ENCODE measurements at places on chromosomes 3 and 15.

GRCh38 chr15:41936649-41937567 is 35.4 kb downstream of the EHD4 start:
- H3K4me3 ChIP-seq, result peak overlapping the region; percentile 69
- H3K27me3 ChIP-seq, result no peaks in the 10 kb centered on the region
- DNase-seq, result no peak
- H3K4me1 ChIP-seq, result peaks cover 35% of the 10 kb centered on the region
- peak overlapping the region; percentile 77 for H3K27ac ChIP-seq
- H3K36me3 ChIP-seq, result peaks cover 10% of the 10 kb centered on the region

- no peaks in the 10 kb centered on the region for H3K36me3 ChIP-seq
- DNase-seq, result no peak
- peaks cover 32% of the 10 kb centered on the region for H3K27me3 ChIP-seq
- H3K4me1 ChIP-seq, result peaks cover 18% of the 10 kb centered on the region
Observed at GRCh38 chr15:25740383-25741255, 122.5 kb downstream of the ATP10A start.

DNA sequence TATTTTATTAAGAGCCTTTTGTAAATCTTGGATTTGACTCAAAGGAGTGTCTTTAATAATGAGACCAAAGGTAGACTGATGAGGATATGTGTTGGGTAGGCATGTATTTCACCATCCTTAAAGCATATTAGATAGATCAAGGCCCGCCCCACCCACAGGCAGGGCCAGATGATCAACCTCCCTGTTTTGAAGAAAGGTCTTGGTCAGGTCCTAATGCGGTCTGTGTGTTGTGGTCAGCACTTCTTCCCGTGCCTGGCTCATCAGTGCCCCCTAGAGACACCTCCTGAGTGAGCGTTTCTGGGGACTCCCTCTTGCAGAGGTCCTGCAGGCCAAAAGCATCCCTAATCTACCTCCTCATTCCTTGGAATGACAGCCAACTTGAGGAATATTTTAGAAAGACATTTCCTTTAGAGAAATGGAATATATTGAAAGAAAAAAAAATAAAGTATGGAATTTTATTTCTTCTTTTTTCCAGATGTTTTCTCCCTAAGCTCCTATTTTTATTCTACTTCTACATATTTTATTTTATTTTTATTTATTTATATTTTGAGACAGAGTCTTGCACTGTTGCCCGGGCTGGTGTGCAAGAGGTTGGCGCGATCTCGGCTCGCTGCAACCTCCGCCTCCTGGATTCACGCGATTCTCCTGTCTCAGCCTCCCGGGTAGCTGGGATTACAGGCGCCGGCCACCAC is 6.0 kb downstream of the TM4SF4 start:
- H3K27me3 ChIP-seq, result no peaks in the 10 kb centered on the region
- no peak overlapping the region for H3K4me3 ChIP-seq
- H3K4me1 ChIP-seq, result no peaks in the 10 kb centered on the region
- no peak overlapping the region for H3K27ac ChIP-seq

GRCh38 chr3:2823031-2823430 is 287.1 kb downstream of the IL5RA start:
- H3K27ac ChIP-seq, result no peak overlapping the region
- H3K36me3 ChIP-seq, result no peaks in the 10 kb centered on the region
- no peak for DNase-seq
- no peaks in the 10 kb centered on the region for H3K4me1 ChIP-seq

DNA sequence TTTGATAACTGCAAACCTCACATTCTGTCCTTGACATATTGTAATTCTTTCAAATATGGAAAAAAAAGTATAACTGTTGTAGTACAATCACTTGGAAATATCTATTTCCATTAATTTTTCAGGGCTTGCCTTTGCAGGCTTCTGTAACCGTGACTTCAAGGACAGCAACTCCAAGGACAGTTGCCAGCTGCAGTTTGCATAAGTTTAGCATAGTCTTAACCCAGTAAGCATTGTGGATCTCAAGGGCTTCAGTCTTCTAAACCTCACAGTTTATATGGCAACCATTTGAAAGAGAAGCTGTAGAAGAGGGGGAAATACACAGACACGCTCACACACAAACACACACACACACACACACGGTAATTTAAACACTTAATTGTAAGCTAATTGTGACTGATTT is 112.8 kb upstream of the GPR149 start:
- H3K4me1 ChIP-seq, result no peaks in the 10 kb centered on the region
- no peak overlapping the region for H3K27ac ChIP-seq
- H3K4me3 ChIP-seq, result no peak overlapping the region
- no peaks in the 10 kb centered on the region for H3K36me3 ChIP-seq
- no peak for DNase-seq

- H3K36me3 ChIP-seq, result no peaks in the 10 kb centered on the region
- peaks cover 4% of the 10 kb centered on the region for H3K27me3 ChIP-seq
- H3K4me1 ChIP-seq, result peaks cover 15% of the 10 kb centered on the region
- no peak overlapping the region for H3K4me3 ChIP-seq
- no peak for DNase-seq
Observed at GRCh38 chr3:127839099-127839498, 16.8 kb upstream of the MGLL start.

DNA sequence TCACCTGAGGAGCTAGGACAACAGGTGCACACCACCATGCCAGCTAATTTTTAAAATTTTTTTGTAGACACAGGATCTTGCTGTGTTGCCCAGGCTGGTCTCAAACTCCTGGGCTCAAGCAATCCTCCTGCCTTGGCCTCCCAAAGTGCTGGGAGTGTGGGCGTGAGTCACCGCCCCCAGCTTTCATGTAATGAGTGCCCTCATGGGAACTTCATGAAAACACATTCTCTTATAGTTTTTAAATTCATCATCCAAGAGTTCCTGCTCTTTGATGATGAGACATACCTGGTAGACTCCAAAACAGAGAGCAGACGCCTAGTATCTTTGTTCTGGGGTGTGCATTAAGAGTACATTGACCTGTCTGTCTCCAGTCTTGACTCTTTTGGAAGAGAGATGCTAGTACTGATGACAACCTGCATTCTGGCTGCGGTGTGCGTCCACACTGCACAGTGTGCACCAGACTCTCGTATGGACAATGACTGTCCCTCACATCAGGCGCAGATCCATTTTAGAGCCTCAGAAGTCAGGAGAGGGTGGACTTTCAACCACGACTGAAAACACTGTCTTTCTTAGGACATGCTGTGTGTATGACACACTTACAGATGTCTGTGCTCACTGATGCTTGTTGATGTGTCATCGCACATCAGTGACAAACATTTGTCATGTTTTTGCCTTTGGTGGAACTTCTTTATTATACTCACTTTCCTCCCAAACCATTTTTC is 2.0 kb downstream of the NRROS start:
- peak overlapping the region; percentile 95 for H3K4me3 ChIP-seq
- H3K27ac ChIP-seq, result peak overlapping the region; percentile 99
- no peaks in the 10 kb centered on the region for H3K27me3 ChIP-seq
- H3K36me3 ChIP-seq, result no peaks in the 10 kb centered on the region
- H3K4me1 ChIP-seq, result peaks cover 63% of the 10 kb centered on the region

- H3K4me1 ChIP-seq, result no peaks in the 10 kb centered on the region
- H3K36me3 ChIP-seq, result peaks cover 20% of the 10 kb centered on the region
- peaks cover 49% of the 10 kb centered on the region for H3K27me3 ChIP-seq
- no peak overlapping the region for H3K27ac ChIP-seq
- no peak overlapping the region for H3K4me3 ChIP-seq
- no peak for DNase-seq
Observed at GRCh38 chr3:13932578-13933295, 52.9 kb upstream of the WNT7A start.

GRCh38 chr3:119534296-119534695 is 25.1 kb downstream of the CD80 start:
- H3K36me3 ChIP-seq, result no peaks in the 10 kb centered on the region
- H3K27ac ChIP-seq, result no peak overlapping the region
- H3K4me1 ChIP-seq, result peaks cover 17% of the 10 kb centered on the region
- H3K27me3 ChIP-seq, result no peaks in the 10 kb centered on the region

DNA sequence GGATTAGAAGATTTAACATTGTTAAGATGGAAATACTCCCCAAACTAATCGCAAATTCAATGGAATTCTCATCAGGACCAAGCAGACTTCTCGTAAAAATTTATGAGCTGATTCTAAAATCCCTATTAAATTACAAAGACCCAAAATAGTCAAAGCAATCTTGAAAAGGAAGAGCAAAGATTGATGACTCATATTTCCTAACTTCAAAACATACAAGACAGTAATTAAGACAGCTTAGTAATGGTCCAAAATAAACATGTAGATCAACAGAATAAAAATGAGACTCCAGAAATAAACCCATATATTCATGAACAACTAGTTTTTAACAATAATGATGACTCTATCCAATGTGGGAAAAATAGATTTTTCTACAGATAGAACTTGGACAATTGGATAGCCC is 148.7 kb downstream of the SI start:
- H3K36me3 ChIP-seq, result no peaks in the 10 kb centered on the region
- no peak overlapping the region for H3K4me3 ChIP-seq
- no peak overlapping the region for H3K27ac ChIP-seq

GRCh38 chr15:39874890-39875549 is 45.0 kb downstream of the GPR176 start:
- H3K4me3 ChIP-seq, result no peak overlapping the region
- H3K27me3 ChIP-seq, result no peaks in the 10 kb centered on the region
- no peak overlapping the region for H3K27ac ChIP-seq
- no peaks in the 10 kb centered on the region for H3K4me1 ChIP-seq

- H3K27me3 ChIP-seq, result no peaks in the 10 kb centered on the region
- H3K4me3 ChIP-seq, result peak overlapping the region; percentile 89
- H3K27ac ChIP-seq, result peak overlapping the region; percentile 97
- H3K36me3 ChIP-seq, result no peaks in the 10 kb centered on the region
- peaks cover 66% of the 10 kb centered on the region for H3K4me1 ChIP-seq
- no peak for DNase-seq
Observed at GRCh38 chr3:13046569-13047274, 26.5 kb downstream of the IQSEC1 start.

DNA sequence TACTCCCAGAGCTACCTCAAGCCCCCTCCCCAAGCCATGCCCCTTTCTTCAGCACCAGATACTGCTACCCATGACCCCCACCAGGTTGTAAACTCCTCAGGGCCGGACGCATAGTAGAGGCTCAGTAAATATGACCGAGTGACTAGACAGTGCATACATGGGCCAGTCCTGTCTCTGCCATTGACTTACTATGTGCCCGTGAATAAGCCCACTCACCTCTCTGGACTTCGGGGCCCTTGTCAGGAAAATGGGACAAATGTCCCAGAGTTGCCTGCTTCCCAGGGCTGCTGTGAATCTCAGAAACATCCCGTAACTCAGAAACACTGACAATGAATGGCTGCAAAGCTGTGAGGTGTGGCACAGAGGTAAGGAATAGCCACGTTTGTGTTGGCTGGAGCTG is 48.2 kb upstream of the FGD5 start:
- no peak overlapping the region for H3K4me3 ChIP-seq
- DNase-seq, result no peak
- H3K4me1 ChIP-seq, result no peaks in the 10 kb centered on the region
- H3K27me3 ChIP-seq, result no peaks in the 10 kb centered on the region
- H3K36me3 ChIP-seq, result no peaks in the 10 kb centered on the region
- no peak overlapping the region for H3K27ac ChIP-seq

DNA sequence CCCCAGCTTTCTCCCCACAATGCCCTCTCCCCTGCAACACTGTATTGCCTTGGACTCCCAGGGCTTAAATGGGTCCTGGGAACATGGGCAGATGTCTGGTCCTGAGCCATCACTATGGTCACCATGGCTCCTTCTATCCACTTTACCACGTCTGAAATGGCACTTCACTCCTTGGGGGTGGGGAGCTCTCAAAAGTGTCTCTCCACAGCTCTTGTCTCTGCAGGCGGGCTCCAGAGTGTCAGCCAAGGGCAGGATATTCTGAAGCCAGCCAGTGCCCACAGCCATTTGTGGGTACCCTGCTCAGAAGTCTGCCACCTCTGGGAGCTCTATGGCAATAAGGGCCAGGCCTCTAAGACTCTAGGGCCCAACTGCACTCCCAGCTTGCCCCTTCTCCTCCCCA is 163.9 kb downstream of the PPM1L start:
- no peak for DNase-seq
- H3K36me3 ChIP-seq, result no peaks in the 10 kb centered on the region
- no peaks in the 10 kb centered on the region for H3K4me1 ChIP-seq
- H3K27me3 ChIP-seq, result no peaks in the 10 kb centered on the region

- H3K36me3 ChIP-seq, result no peaks in the 10 kb centered on the region
- no peaks in the 10 kb centered on the region for H3K27me3 ChIP-seq
- no peak for DNase-seq
- H3K4me1 ChIP-seq, result no peaks in the 10 kb centered on the region
- H3K27ac ChIP-seq, result no peak overlapping the region
Observed at GRCh38 chr3:175983379-175983778, 1124.2 kb downstream of the NAALADL2 start.

DNA sequence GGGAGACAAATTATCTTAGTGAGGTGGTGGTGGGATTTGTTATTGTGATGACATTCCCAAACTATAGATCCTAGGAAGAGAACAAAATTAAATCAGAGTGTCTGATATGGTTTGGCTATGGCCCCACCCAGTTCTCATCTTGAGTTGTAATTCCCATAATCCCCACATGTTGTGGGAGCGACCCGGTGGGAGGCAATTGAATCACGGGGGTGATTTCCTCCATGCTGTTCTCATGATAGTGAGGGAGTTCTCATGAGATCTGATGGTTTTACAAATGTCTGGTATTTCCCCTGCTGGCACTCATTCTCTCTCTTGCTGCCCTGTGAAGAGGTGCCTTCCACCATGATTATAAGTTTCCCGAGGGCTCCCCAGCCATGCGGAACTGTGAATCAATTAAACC is 62.0 kb downstream of the RPL22L1 start:
- peaks cover 4% of the 10 kb centered on the region for H3K4me1 ChIP-seq
- H3K27me3 ChIP-seq, result peaks cover 23% of the 10 kb centered on the region
- no peak for DNase-seq
- no peak overlapping the region for H3K27ac ChIP-seq

GRCh38 chr15:73932381-73933191 is 6.3 kb downstream of the LOXL1 start:
- H3K4me3 ChIP-seq, result no peak overlapping the region
- H3K27ac ChIP-seq, result no peak overlapping the region
- no peak for DNase-seq
- no peaks in the 10 kb centered on the region for H3K36me3 ChIP-seq
- peaks cover 7% of the 10 kb centered on the region for H3K4me1 ChIP-seq

GRCh38 chr3:12815719-12816118 is 19.2 kb downstream of the CAND2 start:
- DNase-seq, result no peak
- H3K4me1 ChIP-seq, result no peaks in the 10 kb centered on the region
- H3K27me3 ChIP-seq, result no peaks in the 10 kb centered on the region

DNA sequence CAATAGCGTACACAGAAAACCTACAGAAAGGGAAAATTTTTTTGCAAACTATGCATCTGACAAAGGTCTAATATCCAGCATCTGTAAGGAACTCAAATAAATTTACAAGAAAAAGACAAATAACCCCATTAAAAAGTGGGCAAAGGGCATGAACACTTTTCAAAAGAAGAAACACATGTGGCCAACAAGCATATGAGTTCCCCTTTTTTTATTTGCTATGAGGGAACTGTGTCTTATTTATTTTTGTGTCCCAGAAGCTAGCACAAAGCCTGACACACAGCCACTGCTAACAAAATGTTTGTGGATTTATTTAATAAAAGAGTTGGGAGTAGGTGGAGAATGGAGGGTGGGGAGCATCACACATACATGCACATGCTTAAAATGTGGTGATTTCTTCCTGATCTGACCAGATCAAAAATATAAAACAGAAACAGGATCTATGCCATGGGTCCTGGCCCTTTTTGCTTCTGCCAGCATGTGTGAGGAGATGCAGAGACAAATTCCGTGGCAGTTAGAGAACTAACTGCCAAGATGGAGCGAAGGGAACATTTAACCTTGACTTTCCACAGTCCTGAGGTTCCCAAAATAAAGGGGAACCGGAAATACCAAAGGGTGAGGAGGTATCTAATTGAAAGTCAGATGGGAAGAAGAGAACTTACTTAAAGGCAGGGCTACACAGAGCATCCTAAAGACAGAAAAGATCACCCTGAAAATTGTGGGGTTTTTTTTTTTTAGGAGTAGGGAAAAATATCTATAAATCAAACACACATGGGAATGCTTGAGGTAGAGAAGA is at the start of gene TMEM202:
TMEM202 (plus strand) TSS at position 510 of the 793 bp plus-strand sequence; CDS start at position 532, 22 bp downstream.
- DNase-seq, result no peak
- peak within 1 kb of the TSS; percentile 43 for H3K27ac ChIP-seq
- H3K36me3 ChIP-seq, result no peaks in the 10 kb centered on the region
- peaks cover 24% of the 10 kb centered on the region for H3K27me3 ChIP-seq
- H3K4me1 ChIP-seq, result no peaks in the 10 kb centered on the region

Measured in naive B cell (primary cell).